Sciatic nerve (tissue), 2 donors: ENCODE measurements at places on chromosomes 5 and 9. TPM values are rescaled to one million over a fixed set of nuclear protein-coding genes. Genes with fewer than 3 reads are reported as not detected.

Gene C8G
- total RNA-seq: not detected

Gene PRDM9
- not detected for total RNA-seq

Gene UBQLN1
- 88.0 TPM for total RNA-seq

Gene ASPN
- 14.4 TPM for total RNA-seq

Gene CAMK4
- 2.2 TPM for total RNA-seq

Gene RETREG1
- total RNA-seq: 37.4 TPM

Gene SUSD3
- 6.6 TPM for total RNA-seq

Gene OR1N1
- not detected for total RNA-seq

Gene SLC36A2
- 30.2 TPM for total RNA-seq

Gene MEGF10
- total RNA-seq: 8.2 TPM

DNA sequence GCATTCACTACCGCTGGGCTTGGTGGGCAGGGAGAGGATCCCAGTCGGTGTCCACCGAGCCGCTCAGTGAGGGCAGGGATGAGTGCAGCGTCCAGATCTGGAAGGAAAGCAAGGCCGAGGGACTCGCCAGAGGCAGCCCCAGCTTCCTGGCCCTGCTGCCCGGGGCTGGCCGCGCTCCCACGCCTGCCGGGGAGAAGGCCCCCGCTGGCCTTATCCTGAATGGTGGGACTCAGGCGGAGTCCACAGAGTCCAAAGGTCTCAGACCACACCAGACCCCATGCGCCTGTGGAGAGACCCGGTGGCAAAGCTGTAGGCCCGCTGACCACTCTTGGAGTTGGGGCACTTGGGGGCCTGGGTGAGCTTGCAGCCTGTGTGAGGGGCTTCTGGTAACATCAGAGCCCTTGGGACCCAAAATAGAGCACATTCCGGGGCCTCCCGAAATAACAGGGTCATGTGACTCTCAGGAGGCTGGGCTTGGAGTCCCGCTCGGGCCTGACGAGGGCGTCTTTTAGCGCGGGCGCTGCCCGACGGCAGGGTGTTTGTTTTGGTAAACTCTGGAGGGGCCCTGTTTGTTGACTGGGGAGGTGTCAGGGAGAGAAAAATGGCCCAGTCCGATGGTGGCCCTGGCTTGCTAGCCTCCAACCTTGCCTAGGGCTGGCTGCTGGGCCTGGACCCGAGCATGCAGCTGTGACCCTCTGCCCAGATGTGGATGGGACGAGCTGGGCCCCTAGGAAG is 2.8 kb downstream of the RXRA start:
- no peak for DNase-seq

DNA sequence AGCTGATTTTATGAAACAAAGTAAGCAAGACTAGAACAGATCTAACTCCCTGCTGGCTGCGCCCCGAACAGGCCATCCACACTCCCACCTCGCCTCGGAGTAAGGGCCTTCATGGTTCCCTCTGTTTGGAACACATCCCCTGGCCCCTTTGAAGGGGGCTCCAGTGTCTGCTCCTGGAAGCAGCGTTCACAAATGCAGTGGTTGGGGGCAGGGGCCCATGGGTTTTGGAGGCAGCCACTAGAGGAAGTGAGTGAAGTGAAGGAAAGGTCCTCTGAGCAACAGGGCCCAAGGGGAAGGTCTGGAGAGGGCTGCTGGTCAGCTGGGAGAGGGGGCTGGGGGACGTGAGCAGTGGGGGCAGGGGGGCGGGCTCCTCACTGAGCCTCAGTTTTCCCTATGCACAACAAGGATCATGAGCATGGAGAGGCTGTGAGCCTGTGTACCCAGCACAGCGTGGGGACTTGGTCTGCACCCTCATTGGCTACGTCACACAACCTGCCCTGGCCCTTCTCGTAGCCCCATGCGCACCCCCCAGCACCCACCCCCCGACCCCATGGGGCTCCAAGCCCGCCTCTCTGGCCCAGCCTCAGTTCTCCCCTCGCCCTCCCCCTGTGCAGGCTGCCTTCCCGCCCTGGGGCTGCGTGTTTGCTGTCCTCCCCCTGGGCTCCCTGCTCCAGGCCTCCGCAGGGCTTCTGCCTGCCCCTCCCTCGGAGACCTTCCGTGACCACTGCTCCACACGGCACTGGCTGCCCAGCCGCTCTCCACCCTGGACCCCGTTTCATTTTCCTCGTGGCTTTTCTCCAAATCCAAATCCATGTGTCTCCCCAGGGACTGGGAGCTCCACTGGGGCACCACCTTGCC is 39.5 kb downstream of the RASGEF1C start:
- no peak for DNase-seq

DNA sequence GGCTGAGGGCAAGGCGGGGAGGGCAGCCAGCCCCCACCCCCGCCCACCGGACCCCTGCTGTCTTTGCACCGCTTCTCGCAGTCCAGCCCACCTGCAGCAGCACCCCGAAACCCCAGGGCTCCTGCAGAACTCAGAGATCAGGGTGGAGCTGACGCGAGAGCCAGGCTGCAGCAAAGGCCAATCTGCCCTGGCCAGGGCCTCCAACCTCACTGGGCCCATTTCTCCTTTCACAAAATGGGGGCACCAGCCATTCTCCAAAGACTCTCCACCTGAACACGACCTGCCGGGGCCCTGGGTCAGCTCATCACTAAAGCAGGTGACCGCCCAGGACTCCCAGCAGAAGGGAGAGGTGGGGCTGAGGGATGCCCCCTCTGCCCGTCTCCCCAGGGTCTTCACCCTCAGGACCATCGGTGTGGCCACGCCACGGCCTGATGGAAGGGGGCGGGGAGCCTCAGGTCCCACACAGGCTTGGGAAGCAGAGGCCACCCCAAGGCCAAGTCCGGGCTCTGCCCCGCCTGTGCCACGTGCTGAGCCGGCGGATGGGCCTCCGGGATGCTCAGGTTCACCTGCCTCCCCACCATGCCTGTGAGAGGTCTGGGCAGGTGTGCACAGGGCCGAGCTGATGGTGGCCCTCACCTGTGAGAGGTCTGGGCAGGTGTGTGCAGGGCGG is 13.1 kb downstream of the NACC2 start:
- no peak for DNase-seq

GRCh38 chr5:32638309-32638708 is 53.0 kb downstream of the SUB1 start:
- no peak for DNase-seq

DNA sequence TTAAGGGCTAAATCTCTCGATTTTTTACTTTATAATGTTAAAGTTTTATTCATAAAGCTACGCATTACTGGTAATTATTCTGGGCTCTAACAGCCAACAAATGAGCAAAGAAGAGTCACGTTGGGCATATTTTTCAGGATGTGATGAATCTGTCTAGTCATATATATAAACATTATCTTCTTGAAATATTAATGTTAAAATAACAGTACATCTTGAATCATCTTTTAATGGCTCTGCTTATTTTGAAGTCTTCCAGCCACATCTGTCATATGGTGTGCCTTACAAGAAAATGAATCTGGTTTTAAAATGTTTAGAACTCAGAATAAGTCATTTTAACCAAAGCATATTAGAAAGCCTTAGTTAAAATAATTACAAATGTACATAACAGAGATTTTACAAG is 96.9 kb downstream of the CWC27 start:
- DNase-seq: no peak

DNA sequence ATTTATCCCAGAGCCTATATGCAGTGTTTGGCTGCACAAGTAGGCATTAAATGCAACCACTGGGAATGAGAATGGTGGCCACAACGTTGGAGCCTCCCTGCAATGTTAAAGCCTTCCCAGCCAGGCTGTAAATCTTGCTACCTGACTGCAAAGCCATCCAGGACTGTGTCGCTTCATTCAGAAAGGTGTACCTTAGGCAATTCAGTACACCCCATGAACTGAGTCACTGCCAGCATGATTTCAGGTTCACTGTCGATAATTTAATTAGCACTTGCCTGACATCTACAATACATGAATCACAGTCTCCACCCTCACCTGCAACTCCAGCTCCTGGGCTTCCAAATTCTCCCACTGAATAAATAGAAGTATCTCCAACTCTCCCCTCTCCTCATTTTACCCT is 108.4 kb downstream of the SLIT3 start:
- DNase-seq: no peak

- no peak for DNase-seq
Measured at GRCh38 chr5:67680099-67680498, 483.5 kb upstream of the CD180 start.

- DNase-seq: no peak
Measured at GRCh38 chr5:169424670-169425378, 123.9 kb upstream of the SLIT3 start.

- no peak for DNase-seq
Measured at GRCh38 chr5:57499262-57500050, 16.8 kb upstream of the ACTBL2 start.

DNA sequence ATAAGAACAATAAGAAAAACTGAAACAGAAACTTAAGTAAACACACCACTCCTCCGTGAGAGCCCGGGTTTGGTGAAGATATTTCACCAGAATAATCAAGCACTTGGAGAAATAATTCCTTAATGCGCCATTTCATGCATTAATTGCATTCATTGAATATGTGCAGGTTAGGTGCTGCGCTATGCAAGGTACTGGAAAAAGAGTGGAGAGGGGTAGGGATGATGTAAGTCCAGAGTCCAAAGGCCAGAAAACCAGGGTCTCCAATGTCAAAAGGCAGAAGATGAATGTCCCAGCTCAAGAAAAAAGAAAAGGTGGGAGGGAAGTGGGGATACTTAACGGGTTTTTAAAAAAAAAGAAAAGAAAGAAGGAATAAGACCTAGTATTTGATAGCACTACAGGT is 669 bp upstream of the ZFP37 start:
- no peak for DNase-seq

DNA sequence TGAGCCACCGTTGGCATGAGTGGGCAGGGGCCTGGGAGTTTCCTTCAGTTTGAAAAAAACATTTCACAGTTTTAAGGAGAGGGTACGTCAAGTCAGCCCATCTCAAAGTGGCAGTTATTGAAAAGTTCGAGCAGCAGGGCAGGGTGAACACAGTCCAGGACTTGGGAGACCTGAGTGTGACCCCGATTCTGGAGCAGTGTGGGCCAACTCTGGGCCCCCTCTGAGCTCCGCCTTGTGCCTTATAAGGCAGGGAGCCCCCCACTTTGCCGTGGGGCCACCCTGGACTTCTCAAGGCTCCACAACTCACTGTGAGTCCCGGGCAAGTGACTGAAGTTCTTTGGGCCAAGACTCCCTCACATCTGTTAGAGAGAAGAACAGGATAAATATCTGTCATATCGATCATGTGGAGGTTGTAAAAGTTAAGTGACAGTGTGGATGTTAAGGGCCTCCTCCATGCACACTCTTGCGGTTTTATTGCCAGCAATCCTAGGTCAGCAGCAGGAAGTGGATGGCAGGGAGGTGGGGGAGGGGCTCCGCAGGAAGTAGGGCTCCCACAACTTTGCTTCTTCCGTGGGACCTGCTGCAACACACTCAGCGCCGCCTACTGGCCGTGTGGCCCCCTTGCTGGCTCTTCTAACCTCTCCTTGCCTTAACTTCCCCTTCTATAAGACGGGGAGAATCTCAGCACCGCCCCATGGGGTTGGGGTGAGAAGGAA is 38.4 kb downstream of the HRH2 start:
- DNase-seq: peak; percentile 81

DNA sequence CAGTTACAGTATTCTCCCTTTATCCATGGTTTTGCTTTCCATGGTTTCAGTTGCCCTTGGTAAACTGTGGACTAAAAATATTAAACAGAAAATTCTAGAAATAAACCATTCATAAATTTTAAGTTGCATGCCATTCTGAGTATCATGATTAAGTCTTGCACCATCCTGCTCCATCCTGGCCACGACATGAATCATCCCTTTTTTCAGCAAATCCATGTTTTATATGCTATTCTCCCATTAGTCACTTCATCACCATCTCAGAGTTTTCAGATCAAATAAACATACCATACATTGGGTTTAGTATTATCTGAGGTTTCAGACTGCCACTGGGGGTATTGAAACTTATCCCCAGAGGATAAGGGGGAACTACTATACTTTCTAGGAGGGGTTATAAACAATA is 234.4 kb upstream of the ATP10B start:
- no peak for DNase-seq

DNA sequence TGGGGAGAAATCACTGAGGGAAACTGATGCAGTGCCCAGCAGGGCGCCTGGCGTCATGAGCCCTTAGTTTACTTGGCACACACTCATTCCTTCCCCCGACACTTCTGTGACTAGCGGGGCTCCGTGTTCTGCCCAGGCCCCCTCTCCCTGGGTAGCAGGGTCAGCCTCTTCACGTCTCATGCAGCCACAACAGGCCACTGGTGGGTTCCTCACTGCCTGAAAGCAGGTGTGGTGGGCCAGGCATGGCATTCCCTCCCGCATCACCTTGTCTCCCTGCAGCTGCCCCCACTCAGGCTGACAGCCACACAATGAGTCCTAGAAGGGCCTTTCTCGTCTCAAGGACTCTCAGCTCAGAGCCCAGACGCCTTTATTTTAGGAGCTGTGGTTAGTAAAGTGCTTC is 51.1 kb upstream of the CPLX2 start:
- DNase-seq: no peak

GRCh38 chr5:174424219-174425053 is 299.9 kb upstream of the MSX2 start:
- no peak for DNase-seq

GRCh38 chr9:7313389-7313788 is 486.2 kb downstream of the DMAC1 start:
- DNase-seq: no peak

- peak; percentile 65 for DNase-seq
Measured at GRCh38 chr5:14628346-14628745, 36.2 kb upstream of the OTULIN start.

- no peak for DNase-seq
Measured at GRCh38 chr9:97993000-97993399, 9.9 kb downstream of the ANP32B start.

GRCh38 chr5:60959156-60959555 is 14.2 kb downstream of the NDUFAF2 start:
- no peak for DNase-seq

- DNase-seq: no peak
Measured at GRCh38 chr5:137734962-137735554, 831 bp downstream of the KLHL3 start.

- no peak for DNase-seq
Measured at GRCh38 chr5:85651731-85652130, 966.0 kb upstream of the COX7C start.

DNA sequence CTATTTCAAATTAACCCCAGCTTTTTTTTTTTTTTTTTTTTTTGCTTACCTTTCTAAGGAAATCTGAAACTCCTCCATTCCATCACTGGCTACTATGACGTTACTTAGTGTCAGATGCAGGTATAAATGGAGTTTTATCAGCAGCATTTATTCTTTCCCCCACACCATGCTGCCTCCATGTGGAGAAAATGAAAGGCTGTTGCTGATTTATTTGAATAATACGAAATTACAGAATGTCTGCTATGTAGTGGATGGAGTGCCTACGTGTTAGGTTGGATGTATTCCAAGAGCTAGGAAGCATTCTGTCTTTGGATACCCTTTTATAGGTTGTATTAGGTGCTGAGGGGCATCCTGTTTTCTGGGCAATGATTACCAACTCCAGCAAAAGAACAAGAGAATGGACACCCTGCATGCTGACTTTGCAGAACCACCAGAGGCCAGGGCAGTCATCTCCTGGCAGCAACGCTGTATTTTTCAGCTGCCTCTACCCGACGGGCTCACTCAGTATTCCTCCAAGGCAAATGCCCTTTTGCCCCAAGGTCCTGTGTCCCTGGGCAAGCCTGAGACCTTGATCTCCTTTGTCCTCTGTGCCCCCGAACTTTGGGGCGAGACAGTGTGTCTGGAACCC is 199.5 kb downstream of the ALDH1A1 start:
- no peak for DNase-seq

- no peak for DNase-seq
Measured at GRCh38 chr5:17879276-17879675, 245.0 kb downstream of the TAF11L14 start.
